ENCODE measurements at places on chromosomes 13 and 19.

- peak; percentile 70 for DNase-seq
These were observed 84.3 kb downstream of the FGF14 start for GRCh38 chr13:102317593-102317992.

DNA sequence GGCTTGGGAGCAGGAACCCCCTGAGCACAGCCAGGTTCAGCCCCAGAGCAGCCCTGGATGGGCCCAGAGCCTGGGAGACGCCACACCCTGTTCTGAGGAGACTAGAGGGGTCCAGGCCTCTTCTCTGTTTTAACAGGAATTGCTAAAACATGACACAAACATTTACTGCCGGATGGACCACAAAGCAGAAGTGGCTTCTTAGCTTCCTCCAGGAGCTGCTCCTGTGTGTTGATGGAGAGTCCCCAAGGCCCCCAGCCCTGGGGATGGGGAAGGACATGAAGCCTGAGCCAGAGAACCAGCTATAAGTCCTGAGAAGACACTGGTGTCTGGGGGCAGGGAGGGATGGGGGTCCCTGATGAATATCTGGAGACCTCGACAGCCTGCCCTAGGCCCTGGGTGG is 14.6 kb downstream of the CEACAM3 start:
- DNase-seq: no peak

GRCh38 chr13:105969761-105970160 is 565.7 kb downstream of the EFNB2 start:
- DNase-seq: peak; percentile 90

- no peak for DNase-seq
These were observed 20.5 kb upstream of the FBXO27 start for GRCh38 chr19:39052846-39053245.

DNA sequence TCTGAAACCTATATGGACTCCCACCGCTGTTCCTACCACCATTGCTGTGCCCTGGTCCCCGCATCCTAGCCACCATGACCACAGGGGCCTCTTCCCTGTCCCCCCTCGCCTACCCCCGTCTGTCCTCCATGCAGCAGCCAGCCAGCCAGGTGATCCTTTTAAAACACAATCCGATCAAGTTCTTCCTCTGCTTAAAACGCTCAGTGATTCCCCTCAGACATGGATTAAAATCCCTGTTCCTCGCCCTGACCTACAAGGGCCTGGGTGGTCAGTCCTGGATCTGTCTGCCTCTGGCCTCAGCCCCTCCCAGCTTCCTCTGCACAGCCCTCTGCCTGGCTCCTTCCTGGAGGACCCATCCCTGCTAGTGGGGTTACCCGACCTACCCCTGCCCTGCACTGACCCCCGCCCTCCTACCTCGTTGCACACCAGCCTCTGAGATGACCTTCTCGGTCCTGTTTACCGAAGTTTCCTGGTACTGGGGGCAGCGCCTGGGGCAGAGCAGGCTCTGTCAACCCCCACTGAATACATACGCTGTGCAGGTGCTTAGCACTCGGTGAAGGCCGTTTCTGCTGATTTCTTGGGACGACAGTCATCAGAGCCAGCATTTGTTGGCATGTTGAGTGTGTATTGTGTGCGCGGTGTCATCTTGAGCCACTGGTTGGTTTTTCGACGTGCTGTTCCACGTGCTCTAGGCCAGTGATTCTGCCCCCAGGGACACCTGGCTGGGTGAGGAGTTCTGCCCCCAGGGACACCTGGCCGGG is 14.7 kb upstream of the LENG8 start:
- peak; percentile 47 for DNase-seq

- DNase-seq: peak; percentile 87
These were observed at the start of gene EEF2 for GRCh38 chr19:3984908-3985642. Gene EEF2 (minus strand): TSS chr19:3985463. CDS start chr19:3985380, 83 bp downstream.

DNA sequence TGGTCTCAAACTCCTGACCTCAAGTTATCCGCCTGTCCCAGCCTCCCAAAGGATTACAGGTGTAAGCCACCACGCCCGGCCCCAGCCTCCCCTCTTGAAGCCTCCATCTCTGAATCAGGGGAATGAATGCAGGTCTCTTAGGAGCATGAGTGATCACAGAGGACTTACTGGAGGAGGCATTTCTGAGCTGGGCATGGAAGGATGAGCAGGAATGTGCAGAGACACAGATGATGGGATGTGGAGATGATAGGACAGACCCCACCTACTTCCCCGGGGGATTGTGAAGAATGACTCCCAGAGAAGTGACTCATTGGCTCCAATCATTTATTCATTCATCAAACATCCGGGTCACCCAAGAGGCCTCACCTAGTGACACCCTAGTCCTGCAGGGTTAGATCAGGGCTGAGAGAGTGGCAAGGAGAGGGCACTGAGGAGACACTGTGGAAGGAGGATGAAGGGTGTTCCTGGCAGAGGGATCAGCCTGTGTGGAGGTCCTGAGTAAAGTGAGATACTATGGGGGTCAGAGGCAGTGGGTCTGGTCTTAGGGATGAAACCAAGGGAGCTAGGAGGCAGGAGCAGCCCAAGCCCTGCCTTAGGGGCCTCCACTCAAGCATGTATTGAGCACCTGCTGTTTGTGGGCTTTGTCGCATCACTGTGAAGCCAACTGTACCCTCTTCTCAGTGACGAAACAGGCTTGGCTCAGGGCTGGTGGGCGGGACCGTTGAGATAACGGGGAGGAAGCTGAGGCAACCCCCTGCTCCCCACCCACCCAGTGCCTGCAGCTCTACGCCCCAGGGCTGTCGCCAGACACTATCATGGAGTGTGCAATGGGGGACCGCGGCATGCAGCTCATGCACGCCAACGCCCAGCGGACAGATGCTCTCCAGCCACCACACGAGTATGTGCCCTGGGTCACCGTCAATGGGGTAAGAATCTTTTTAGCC is 3.0 kb downstream of the IFI30 start:
- no peak for DNase-seq

- DNase-seq: peak; percentile 61
These were observed 716.5 kb upstream of the PRR20A start for GRCh38 chr13:56424246-56424645.

- DNase-seq: no peak
These were observed 155.3 kb upstream of the LSM14A start for GRCh38 chr19:34017024-34017423.

GRCh38 chr13:61927648-61928047 is 512.0 kb upstream of the PCDH20 start:
- DNase-seq: no peak

DNA sequence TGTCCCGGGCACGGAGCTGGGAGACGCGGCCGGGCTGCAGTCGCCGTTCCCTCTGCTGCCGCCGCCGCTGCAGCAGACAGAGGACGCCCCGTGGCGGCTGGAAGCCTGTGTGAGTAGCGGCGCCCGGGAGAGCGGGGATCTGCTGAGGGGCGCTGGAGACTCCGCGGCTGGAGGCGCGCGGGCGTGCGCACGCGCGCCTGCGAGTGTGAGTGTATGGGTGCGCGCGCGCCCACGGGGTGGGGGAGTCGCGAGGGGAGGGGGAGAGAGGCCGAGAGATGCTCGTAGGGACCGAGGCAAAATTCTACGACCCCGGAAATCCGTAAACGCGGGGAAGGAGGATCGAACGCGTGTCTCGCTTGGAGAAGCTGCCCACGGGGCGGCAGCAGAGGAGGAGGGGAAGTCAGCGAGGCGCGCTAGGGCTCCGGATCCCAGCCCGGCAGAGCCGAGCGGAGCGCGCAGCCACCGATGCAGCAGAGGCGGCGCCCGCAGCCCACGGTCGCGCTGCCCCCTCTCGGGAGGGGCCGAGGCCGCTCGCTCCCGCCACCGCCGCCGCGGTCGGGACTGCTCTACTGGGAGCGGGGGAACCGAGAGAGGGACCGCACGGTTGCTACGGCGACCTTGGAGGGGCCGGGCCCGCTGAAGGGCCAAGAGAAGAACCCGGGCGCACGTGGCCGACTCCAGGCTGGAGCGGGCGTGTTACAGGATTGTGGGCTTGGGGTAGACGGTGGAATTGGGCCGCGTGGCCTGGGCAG is at the start of gene ENOX1:
ENOX1 (minus strand) TSS at position 207 of the 752 bp plus-strand sequence.
- DNase-seq: peak; percentile 86

DNA sequence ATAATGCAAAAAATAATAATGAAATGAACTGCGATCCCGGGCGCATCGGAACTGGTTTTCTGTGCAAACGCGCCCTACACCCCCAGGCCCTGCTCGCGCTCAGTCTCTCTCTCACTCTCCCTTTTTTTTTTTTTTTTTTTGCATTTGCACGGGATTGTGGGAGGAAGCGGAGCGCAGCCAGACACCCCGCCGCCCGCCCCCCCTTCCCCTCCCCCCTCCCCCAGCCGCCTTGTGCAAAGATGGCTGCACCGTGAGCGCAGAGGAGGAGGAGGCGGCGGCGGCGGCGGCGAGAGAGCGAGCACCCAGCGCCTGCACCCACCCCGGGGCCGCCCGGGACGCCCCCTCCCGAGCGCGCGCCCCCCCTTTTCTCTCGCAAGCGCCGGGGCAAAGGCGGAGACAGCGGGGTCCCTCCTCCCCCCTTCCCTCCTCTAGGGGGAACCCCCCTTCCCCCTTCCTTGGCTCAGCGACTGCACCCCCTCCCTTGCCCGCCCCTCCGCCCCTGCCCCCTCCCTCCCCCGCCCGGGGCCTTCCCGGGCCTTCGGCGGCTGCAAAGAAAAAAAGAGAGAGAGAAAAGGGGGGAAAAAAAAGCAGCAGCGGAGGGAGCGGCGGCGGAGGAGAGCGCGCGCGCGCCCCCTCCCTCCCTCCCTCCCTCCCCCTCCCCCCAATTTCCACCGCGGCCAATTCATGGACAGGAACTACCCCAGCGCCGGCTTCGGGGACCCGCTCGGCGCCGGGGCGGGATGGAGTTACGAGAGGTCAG is at the start of gene PRR12:
PRR12 (plus strand) TSS at position 212 of the 760 bp plus-strand sequence; CDS start at position 685, 473 bp downstream.
- DNase-seq: peak; percentile 88

GRCh38 chr19:48290771-48291488 is 21.0 kb downstream of the ZNF114 start:
- DNase-seq: peak; percentile 92

- DNase-seq: no peak
These were observed 611.4 kb downstream of the PCDH9 start for GRCh38 chr13:66618702-66619101.

DNA sequence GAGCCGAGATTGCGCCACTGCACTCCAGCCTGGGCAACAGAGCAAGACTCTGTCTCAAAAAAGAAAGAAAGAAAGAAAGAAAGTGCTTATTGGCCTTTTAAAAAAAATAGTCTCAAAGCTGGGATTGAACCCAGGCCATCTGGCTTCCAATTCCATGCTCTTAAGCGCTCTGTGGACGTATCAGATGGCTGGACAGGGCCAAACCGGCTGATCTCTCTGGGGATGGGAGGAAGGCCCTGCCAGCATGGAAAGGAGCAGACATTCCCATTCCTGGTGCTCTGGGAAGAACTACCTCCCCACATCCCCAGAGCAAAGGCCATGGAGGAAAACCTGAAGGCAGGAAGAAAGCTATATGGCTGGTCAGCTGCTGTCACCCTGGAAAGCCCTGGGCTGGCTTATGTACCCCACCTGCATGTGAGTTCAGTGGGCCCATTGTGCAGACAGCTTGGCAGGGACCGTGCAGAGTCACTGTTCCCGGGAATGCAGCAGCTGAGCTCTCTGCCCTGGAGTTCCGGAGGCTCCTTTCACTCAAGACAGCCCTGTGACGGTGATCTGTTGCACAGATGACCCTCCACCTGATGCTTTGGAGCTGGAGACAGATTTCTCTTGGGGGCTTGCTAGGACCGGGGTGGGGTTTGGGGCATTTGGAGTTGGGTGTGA is 84.3 kb downstream of the SIPA1L3 start:
- no peak for DNase-seq

GRCh38 chr19:38277549-38277948 is 13.2 kb downstream of the SPINT2 start:
- DNase-seq: no peak

DNA sequence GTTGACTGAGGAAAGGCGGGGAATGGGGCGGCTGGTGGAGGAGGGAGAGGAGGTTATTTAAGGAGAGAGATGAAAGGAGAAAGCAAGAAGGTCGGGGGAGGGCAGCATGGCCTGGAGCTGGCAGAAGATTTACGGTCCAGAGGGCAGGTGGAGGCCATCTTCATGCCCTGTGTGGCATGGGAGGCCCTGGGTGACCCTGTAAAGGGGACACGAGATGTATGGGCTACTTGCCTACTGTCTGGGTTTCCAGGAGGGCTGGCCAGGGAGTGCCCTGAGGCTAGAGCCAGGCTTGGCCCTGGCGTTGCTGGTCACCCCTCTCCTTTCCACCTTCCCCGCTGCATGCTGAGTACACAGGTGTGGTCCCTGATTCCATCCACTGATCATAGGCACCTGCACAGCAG is 6.1 kb downstream of the WTIP start:
- peak; percentile 27 for DNase-seq

DNA sequence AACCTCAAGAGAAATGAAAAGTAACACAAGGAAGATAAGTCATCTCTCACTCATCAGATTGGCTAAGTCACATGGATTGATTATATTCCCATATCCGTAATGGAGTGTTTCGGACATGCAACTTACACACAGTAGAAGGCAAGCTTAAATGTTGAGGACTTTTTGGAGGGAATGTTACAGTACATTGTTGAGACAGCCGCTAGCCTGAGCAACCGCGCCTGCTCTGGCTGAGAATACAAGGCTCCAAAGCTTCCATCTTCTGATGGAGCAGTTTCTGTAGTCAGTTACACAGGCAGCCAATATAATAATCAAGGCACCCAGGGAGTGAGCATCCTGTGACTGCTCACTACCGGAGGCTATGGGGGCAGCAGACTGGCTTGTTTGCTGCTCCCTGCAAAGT is 1.0 kb upstream of the CRYL1 start:
- DNase-seq: no peak

- DNase-seq: peak; percentile 40
These were observed 17.8 kb downstream of the PROZ start for GRCh38 chr13:113176280-113176679.

GRCh38 chr19:1069009-1069779 is 2.2 kb downstream of the ARHGAP45 start:
- no peak for DNase-seq

DNA sequence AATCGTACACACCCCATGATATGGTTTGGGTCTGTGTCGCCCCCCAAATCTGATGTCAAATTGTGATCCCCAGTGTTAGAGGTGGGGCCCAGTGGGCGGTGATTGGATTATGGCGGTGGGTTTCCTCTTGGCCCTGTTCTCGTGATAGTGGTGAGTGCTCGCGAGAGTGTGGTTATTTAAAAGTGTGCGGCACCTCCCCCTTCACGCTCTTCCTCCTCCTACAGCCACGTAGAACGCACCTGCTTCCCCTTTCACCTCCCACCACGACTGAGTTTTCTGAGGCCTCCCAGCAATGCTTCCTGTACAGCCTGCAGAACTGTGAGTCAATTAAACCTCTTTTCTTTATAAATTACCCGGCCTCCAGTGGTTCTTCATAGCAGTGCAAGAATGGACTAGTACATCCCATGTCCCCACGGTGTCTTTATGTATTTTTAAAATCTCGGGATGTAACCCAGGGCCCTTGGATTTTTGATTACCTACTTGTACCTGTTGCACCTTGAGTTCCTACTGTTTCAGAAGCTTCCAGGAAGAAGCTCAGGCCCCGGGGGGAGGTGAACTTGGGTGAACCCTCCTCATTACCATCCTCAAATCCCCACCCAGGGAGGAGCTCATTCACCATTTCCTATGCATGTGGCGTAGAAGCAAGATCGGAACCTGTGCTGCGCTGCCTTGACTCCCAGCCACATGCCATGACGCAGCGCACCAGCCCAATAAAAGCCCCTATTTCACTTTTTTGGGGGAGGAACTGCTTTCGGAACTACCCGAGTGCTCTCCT is 52.4 kb downstream of the TEX29 start:
- no peak for DNase-seq
